ENCODE measurements at places on chromosomes 6 and 20. TPM values are rescaled to one million over a fixed set of nuclear protein-coding genes. Genes with fewer than 3 reads are reported as not detected.

The CYP21A2 gene
- total RNA-seq, result not detected

The TMEM244 gene
- total RNA-seq, result not detected

The CRISP3 gene
- total RNA-seq, result not detected

DNA sequence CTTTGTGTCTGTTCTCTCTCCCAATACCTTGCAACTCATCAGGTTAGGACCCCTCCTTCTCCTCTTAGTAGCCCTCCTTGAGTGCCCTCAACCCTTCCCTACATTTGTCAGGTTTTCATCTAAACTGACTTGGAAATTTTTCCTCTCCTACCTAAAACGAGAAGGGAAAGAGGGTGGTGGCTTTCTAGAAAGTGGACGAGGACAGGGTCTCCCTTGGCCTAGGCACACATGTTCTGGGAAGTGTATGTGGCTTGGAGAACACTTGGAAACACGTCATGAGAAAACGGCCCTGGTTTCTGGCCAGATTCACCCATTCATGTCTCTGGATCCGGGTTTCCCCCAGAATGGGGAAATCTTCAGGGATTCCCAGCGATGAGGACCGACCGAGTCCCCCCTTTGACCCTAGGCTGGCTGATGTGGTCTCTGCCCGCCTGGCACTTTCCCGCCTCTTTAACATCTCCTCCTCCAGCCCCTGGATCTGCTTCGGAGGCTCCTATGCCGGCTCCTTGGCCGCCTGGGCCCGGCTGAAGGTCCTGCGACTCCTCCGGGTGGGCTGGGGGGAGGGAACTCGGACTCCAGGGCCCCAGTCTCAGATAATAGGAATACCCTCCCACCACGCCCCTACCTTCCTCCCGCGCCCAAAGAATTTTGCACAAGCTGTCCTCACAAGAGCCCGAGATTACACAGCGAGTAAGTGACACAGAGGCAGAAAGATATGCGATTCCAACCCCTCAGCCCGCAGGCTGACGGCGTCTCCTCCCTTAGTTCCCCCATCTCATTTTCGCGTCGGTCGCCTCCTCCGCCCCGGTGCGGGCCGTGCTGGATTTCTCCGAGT lies 3.0 kb downstream of the PRSS16 start:
- peak; percentile 76 for DNase-seq

GRCh38 chr6:137919837-137920730 lies 53.0 kb downstream of the TNFAIP3 start:
- no peak for DNase-seq

DNA sequence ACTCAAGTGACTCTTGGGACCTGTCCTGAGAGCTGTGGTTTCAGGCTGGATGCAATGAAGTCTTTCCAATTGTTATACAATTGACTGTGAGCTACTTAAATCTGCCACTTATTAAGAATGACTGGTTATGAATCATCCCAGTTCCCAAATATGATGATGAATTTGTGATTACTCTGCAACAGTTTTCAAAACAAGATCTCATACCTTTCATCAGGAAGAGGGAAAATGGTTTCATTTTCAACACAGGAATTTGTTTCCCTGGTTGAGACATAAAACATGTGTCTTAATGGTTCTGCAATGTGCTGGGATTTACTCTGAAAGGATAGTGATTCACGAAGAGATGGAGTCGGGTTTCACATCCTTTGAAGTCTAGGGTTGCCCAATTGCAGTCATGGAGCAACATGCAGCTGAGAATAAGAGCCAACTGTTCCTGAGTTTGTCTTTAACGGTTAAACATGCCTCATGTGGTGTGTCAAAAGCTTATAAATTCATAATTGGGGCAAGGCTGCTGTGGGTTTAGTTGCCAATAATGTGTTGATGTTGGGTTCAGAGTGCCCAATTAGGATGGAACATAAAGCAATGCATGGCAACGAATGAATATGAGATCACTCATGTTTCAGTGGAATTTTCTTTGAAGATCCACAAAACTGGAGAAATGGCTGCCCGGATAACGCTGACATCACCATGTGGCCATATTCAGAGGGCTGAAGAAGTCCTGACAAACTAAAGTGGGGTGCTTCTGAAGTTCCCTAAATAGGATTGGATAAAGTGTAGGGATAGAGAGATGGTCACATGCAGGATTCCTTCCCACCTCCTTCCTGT lies 41.0 kb downstream of the CYP24A1 start:
- DNase-seq, result no peak

DNA sequence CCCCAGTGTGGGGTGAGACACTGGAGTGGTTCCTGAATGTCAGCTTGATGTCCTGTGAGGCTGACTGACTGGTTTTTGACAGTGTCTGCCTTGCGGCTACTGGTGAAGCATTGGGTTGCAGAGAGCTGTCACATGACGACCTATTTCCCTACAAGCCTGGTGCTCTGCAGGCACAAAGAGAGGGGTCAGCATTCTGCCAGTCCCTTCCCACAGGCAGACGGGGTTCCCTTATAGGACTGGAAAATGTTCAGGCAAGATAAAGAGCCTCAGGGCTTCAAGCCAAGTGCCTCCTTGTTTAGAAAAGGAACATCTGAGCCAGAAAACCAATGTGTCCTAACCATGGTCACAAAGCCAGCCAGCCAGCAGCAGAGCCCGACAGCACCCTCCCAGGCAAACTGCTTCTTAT lies 11.0 kb downstream of the LY86 start:
- no peak for DNase-seq

GRCh38 chr6:133674661-133675060 lies 214.3 kb upstream of the TCF21 start:
- no peak for DNase-seq

DNA sequence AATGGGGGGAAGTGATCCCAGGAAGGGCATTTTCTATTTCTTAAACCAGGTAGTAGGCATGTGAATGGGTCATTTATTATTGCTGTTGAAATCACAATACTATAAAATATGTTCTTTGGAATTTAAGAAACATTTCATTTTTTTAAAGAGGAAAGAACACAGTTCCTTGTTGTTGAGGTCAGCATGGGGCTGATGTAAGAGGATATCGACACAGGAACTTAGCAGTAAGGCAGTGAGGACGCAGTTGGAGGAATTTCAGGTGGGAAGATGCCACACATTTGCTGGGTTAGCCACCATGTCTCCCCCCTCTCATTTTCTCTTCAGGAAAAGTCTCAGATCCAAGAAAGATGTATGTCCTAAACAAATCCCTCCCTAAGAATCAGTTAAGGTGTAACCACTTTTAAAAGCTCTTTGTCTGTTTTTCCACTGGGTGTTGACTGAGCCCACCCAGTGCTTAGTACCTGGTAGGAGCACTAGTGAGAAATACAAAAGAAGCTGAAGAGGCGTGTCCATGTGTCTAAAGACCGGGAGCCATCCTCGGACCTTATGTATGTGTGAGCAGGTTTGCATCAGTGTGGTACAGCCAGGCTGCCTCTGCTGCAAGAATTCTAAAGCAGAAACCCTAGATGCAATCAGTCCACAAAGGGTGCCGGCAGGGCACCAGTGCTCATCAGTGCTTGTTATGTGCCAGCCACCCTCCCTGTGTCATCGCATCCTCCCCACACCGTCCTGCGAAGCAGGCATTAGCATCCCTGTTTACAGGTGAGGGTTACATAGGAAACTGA lies 98.9 kb downstream of the TCP11 start:
- no peak for DNase-seq

- no peak for DNase-seq
Measured at GRCh38 chr20:24339210-24339641, 130.2 kb upstream of the SYNDIG1 start.

DNA sequence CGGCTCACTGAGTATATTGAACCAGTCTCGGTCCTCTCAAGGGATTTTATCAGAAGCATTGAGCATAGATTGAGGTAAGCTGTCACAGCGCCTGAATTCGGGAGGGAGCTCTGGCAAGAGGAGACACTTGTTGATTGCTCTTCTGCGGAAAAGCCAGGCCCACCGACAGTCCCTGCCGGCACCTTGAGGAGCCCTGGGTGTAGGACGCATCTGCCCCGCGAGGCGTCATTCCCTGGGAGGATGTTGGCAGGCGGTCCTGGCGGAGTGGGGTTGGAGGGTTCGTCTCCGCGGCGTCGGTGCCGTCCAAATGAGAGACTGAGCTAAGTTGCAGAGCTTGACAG lies 843 bp downstream of the FBXO9 start:
- no peak for DNase-seq

- DNase-seq, result peak; percentile 35
Measured at GRCh38 chr20:1267161-1267560, 1.1 kb downstream of the SNPH start.

- DNase-seq, result no peak
Measured at GRCh38 chr20:23436681-23437080, 2.8 kb upstream of the CSTL1 start.

DNA sequence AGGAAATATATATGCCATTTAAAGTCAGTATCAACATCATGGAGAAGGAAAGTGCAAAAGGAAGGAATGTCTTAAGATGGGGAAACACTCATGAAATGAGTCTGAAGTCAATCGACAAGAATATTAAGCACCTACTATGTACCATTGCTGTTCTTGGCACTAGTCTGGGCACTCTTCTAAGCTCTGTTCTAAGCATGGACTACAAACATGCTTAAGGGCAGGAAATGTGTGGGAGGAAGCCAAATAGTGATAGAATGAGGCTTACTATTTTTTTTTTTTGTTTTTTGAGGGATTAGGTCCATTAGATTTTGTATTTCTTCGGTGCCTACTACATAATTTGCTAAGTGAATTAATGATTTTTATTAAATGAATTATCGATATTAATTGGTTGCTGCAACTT lies 83.8 kb upstream of the SUPT3H start:
- no peak for DNase-seq

GRCh38 chr6:34771727-34772126 lies 14.4 kb downstream of the SNRPC start:
- DNase-seq, result no peak

DNA sequence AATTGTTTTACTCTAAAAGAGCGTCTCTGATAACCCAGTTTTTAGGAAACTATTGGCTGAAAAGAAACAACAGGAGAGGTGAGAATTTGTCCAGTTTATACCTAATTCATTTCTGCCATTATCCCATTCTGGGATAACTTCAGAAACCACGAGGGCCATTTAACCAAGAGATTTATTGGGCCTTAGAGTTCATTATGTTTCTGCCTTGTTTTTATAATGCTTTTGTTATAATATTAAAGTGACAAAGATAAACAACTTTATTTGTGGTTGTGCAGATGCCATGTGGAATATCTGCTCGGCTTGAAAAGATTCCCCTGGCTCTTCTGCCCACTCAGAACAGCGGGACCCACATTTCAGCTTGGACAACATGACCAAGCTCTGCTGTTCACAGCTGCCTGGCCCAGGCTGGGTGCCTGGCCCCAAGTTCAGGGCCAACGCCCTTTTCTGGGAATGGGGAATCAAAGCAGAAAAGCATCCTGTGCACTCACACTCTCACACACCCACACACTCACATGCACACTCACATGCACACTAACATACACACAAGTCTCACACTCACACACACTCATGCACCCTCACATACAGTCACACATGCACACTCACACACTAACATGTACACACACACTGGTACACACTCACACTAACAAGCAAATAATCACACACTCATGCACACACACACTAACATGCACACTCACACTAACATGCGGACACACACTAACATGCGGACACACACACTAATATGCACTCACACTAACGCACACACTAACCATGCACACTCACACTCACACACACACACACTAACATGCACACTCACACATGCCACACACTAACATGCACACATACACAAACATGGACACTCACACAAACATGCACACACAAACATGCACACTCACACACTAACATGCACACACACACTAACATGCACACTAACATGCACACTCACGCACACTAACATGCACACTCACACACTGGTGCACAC lies 86.7 kb upstream of the NEDD9 start:
- no peak for DNase-seq

- DNase-seq, result no peak
Measured at GRCh38 chr6:54243699-54244098, 64.5 kb upstream of the TINAG start.
